ENCODE measurements at places on chromosomes 3 and 15.

GRCh38 chr3:17081520-17081919, 196.8 kb downstream of the PLCL2 start:
- DNase-seq: no peak

- no peak for DNase-seq
Measured at GRCh38 chr3:194736896-194737600, 51.4 kb downstream of the FAM43A start.

DNA sequence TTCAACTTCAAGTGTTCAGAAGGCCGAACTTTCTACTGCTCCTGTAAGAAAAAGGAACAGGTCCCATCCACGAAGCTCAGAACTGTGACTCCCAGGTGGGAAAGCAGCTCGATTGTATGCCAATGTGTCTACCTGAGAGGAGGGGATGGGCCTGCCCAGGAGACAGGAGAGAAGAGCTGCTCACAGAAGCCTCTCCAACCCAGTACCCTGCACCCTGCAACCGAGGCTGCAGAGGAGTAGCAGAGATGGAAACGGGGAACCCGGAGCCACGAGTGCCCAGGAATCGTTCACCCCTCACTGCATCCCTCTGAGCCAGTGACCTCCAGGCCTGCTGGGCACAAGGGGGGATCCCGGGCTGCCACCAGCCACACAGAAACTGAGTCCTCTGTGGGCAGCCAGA, 86.5 kb upstream of the PRR23E start:
- DNase-seq: no peak

DNA sequence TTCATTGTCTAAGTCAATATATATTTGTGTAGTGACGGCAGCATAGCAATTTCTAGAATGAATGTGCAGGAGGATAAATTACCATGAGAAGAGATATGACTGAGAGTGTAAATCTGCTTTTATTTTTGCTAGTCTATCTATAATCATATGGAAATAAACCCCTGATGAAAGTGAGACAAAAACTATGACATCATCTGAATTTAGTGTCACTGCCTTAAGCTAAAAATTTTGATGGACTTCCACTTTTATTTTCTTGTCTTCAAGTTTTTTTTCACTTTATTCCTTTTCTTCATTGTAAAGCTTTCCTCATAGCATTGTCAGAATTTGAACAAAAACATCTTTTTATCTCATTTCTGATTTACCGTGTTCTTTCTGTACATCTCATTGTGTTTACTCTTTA, 242.0 kb downstream of the CHST2 start:
- no peak for DNase-seq

DNA sequence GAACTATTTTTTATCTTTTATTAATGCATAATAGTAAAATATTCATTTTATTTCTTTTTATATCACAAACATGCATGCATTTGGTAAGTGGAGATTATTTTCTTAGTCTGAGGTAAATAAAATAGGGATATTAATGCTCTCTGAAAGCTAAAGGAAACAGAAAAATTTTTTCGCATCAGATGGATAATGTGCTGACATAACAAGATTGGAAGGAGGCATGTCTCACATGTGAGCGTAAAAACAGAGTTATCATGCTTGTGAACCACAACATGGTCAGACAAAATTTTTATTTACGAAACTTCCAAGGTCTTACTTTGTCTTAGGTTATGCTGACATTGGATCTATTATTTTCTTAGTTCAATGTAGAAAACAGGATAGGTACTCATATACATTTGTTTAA, 166.1 kb downstream of the SPATA16 start:
- DNase-seq: no peak

Measured in RWPE1 (cell line).